Kidney (tissue), 22 donors: ENCODE measurements at places on chromosomes 13 and 19.

DNA sequence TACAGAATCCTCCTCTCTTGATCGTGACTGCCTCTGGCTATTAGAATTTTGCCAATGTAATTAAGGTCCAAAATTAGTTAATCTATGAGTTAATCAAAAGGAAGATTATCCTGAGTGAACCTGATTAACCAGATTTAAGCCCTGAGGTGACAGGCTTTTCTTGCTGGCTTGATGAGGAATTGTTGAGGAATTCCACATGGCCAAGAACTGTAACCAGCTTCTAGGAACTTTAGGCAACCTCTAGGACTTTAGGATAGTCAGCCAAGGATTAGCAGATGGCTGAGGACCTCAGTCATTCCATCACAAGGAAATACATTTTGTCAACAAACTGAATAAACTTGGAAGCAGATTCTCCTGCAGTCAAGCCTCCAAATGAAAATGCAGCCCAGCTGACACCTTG, 84.8 kb downstream of the STOML3 start:
- no peaks in the 10 kb centered on the region for H3K27me3 ChIP-seq
- no peak overlapping the region for H3K4me3 ChIP-seq
- DNase-seq: no peak
- H3K27ac ChIP-seq: no peak overlapping the region
- no peaks in the 10 kb centered on the region for H3K36me3 ChIP-seq

DNA sequence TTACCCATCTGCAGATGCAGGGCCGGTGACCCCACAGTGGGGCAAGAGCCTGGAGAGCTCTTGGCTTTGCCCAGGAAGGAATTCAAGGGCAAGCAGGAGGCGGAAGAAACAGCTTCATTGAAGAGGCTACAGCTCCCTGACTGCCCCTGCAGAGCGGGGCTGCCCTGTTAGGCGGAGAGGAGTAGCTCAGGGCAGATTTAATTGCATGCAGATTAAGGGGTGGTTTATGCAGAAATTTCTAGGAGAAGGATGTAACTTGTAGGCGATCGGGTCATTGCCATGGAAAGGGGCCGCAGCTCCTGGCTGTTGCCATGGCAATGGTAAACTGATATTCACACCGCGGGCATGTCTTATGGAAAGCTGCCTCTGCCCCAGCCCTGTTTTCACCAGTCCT, 94.1 kb downstream of the ATP11A start:
- no peaks in the 10 kb centered on the region for H3K27me3 ChIP-seq
- no peak overlapping the region for H3K27ac ChIP-seq
- no peaks in the 10 kb centered on the region for H3K36me3 ChIP-seq
- peaks cover 5% of the 10 kb centered on the region for H3K4me1 ChIP-seq
- no peak overlapping the region for H3K4me3 ChIP-seq

- DNase-seq: peak; percentile 58
- no peak overlapping the region for H3K4me3 ChIP-seq
- H3K4me1 ChIP-seq: no peaks in the 10 kb centered on the region
- no peaks in the 10 kb centered on the region for H3K36me3 ChIP-seq
Observed at GRCh38 chr19:15234431-15235130, 2.3 kb upstream of the EPHX3 start.

GRCh38 chr13:80037505-80037888, 303.4 kb downstream of the SPRY2 start:
- H3K36me3 ChIP-seq: no peaks in the 10 kb centered on the region
- no peak overlapping the region for H3K27ac ChIP-seq
- H3K4me1 ChIP-seq: no peaks in the 10 kb centered on the region
- H3K27me3 ChIP-seq: no peaks in the 10 kb centered on the region

- no peaks in the 10 kb centered on the region for H3K27me3 ChIP-seq
- no peaks in the 10 kb centered on the region for H3K4me1 ChIP-seq
- no peak overlapping the region for H3K27ac ChIP-seq
- DNase-seq: no peak
- H3K4me3 ChIP-seq: no peak overlapping the region
Observed at GRCh38 chr13:102012299-102013293, 389.3 kb downstream of the FGF14 start.

DNA sequence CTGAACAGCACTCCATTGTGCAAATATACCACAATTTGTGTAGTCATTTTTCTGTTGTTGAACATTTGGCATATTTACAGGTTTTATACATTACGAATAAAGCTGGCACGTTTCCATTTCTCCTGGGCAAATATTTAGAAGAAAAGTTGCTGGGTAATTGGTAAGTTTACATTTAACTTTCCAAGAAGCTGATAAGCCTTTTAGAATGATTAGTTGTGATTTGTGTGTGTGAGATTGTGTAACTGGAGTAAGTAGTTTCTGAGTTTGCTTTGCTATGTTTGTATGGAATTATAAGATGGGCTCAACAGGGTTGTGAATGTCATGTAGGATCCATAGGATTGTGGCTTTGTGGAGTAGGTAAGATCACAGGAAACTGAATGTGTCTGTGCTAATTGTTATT, 1.6 kb upstream of the ZNF529 start:
- H3K36me3 ChIP-seq: peaks cover 12% of the 10 kb centered on the region
- no peak overlapping the region for H3K27ac ChIP-seq
- no peak for DNase-seq
- no peak overlapping the region for H3K4me3 ChIP-seq

- no peak overlapping the region for H3K4me3 ChIP-seq
- no peak for DNase-seq
- no peaks in the 10 kb centered on the region for H3K4me1 ChIP-seq
- no peaks in the 10 kb centered on the region for H3K27me3 ChIP-seq
- H3K36me3 ChIP-seq: no peaks in the 10 kb centered on the region
Observed at GRCh38 chr13:98525456-98526181, 51.3 kb downstream of the STK24 start.
